NCI-H2081 (cell line): ENCODE measurements at places on chromosomes 6 and 20.
A peak's percentile ranks its signal among the peaks of the same experiment; 100 is the strongest.

GRCh38 chr6:102389994-102390393, 996.5 kb downstream of the GRIK2 start:
- DNase-seq, result no peak

GRCh38 chr6:111673937-111674336, 68.3 kb upstream of the TRAF3IP2 start:
- no peak for DNase-seq

DNA sequence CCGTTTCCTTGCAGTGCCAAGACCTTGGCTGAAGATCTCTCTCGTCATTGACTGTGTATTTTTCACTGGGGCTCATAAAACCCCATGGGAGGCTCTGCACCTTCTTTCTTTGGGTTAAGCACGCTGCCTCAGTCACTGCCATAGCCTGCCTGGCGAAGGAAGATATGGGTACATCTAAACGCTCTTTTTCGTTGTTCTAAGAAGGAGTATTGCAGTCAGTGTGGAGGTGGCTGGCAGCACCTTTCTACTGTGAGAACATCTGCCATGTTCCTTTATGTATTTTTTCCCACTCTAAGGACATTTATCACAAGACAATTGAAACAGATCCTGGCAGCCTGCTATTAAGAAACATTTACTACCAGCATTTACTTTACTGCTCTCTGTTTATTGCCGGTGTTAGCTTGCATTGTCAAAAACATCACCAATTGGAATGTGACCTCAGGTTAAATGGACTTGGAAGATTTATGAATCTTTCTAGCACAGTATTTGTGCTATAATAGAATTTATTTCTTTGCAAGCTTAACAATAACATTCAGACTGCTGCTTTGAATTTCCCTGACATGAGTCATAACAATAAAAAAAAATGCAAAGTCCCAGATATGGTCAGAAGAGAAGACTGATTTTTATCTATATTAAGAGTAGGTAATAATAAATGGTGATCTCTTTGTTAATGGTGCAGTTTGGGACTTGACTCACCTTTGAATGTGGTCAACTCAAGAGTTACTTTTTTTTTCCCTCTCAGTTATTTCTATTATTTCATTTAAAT, 62.2 kb upstream of the CLDN20 start:
- DNase-seq, result peak; percentile 65

GRCh38 chr6:2861822-2862164, 20.1 kb upstream of the SERPINB1 start:
- no peak for DNase-seq

DNA sequence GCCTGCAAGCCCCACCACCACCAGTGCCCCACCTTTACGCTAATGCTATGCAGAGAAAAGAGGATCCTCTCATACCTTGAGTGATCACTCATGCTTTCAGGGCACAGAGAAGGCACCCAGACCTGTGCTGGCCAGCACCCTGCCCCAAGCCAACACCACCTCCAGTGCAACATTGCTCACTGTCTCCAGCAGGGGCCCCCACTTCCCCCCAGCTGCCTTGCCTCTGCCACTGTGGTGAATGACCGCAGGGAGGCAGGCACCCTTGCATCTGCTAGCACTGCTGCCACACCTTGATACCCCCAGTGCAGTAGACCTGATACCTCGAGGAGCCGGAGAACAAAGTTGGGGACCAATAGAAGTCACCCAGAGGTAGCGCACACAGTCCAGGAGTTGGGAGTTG, 139.2 kb upstream of the PLN start:
- no peak for DNase-seq

DNA sequence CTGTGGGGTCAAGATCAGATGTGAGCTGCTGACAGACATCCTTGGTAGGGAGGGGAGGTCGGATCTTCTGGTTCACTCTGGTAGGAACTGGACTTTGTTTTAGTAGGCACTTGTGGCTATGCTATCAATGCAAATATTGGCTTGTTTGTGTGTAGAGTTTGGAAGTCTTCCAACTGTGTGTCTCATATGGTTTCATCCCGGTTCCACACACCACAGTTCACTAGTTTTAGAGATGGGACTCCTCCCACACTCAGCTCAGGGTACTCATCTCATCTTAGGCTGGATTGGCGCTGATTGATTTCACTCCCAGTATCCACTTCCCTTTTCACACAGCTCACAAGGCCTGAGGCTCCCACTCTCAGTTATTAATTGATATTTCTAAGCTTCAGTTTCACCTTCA, 161.3 kb downstream of the THBS2 start:
- no peak for DNase-seq
